Stimulated activated CD8-positive, alpha-beta memory T cell treated with anti-CD3 and anti-CD28 coated beads, Interleukin-4, amount 100 ng/mL, for 48 hours (primary cell): ENCODE measurements at places on chromosomes 4 and X.

DNA sequence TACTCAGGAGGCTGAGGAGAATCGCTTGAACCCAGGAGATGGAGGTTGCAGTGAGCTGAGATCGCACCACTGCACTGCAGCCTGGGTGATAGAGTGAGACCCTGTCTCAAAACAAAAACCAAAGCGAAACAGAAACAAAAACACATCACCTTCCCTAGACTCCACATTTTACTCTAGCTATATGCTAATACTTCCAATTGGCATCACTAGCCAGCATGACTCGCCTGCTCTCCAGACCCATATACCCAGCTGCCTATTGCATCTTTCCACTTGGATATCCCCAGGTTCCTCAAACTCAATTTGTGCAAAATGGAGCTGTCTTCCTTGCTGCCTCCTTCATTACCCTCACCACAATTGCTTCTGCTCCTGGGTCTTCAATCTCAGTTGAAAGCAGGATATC, 22.4 kb upstream of the LAP3 start:
- no peak for DNase-seq

DNA sequence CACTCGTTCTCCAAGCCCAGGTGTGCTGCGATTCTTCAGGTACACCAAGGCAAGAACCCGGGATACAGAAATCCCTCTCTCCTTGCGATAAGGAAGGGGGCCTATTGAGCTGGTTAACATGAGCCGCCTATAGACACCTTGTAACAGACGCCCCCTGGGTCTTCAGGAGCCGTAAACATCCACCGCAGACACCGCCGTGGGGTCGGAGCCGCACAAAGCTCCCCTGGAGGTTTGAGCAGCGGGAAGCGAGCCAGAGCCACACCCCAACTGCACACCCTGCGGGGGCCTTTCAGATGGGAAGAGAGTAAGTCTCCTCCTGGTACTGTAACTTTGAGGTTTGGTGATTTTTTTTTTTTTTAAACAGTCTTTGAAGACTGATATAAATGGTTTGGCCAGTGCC, 46.6 kb downstream of the ZFP42 start:
- DNase-seq: no peak

GRCh38 chrX:11352296-11352741, 59.1 kb downstream of the AMELX start:
- DNase-seq: no peak

GRCh38 chr4:24995346-24995919, 35.3 kb downstream of the LGI2 start:
- no peak for DNase-seq

- DNase-seq: no peak
Measured at GRCh38 chr4:51884055-51884454, 41.1 kb downstream of the DCUN1D4 start.

DNA sequence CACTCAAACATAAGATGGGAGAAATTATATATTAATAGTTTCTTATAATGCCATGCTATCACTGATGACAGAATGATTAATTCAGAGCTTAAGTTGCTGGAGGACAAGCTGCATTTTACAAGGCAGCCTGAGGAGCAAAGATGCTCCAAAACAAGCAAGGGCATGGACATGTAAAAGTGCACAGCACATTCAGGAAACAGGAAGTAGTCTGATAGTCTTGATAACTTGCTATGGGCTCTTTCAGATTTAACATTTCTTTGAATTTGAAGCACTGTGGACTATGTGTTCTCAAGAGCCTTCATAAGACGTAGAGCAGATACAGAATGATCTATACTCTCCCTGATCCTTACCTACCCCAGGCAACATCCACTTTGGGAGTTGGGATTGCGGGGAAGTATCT, 50.0 kb downstream of the AMMECR1 start:
- no peak for DNase-seq

DNA sequence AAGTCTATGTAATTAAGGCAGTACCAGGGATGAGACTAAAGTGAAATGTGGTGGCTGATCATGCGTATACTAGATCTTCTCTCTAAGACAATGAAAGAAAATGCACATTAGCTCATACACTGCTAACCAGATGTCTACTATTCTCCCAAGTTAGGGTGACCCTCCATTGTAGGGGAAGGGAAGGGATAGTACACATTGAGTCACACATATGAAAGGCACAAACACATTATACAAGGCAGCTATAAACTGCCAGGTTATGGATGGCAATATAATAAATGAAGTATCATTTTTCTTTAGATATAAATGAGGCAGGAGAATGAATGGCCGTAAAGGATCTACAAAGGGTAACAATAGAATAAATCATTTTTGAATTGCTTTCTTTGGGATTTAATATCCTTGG, 4.5 kb downstream of the SHROOM3 start:
- no peak for DNase-seq

- DNase-seq: no peak
Measured at GRCh38 chr4:87031920-87032319, 97.1 kb downstream of the AFF1 start.

DNA sequence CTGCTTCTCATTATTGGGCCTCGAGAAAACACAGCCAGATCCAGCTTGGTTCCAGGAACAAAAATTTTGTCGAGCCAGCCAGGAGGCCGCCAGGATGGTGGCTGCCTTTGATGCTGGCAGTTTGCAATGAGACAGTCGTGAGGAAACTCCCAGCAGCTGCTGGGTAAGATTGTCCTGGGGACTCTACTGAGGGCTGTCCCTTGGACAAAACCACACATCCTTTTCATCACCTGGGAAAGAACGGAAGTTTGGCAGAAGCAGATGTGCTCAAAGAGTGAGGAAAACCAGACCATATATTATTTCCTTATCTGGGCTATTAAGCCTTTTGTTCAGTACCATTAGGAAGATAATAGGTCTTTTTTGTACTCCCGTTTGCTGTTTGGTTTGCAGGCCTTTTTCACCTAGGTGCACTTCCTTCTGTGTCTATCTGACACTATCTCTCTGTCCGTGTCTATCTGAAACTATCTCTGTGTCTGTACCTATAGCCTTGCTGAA, 13.4 kb upstream of the PAPSS1 start:
- no peak for DNase-seq
